ENCODE measurements at places on chromosomes 7 and 10.

DNA sequence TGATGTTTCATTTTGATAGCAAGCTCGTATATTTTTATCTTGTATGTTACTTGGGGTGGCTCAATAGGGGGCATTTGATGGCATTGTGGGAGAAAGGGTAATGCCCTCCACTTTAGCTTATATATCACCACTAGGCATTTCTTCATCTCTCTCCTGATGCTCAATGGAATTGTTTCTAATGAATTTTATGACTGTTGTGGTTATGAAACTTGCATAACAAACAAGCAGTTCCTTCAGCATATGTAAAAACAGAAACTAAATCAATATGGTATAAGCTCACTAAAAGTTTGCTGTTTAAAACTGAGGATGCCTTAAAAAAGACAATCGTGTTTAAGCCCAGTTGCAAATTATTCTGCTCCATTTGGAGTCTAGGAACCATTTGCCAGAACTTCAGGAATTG lies 75.5 kb downstream of the CDK14 start:
- no peak for DNase-seq

DNA sequence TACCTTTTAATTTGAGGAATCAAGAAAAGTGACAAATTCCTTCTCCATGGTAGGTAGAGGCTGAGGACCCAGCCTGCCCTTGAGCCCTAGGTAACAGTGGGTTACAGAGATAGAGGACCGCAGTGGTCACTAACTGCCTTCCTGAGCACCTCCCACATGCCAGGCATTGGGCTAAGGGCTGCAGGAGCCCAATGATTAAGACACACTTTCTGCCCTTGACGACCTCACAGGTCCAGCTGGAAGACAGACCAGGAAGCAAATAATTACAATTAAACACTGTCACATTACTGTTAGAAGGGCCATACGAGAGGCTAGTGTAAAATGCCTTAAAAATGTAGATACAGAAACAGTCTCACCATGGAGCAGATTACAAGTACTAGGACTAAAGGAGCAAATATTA lies 156.8 kb upstream of the NFE2L3 start:
- no peak for DNase-seq

DNA sequence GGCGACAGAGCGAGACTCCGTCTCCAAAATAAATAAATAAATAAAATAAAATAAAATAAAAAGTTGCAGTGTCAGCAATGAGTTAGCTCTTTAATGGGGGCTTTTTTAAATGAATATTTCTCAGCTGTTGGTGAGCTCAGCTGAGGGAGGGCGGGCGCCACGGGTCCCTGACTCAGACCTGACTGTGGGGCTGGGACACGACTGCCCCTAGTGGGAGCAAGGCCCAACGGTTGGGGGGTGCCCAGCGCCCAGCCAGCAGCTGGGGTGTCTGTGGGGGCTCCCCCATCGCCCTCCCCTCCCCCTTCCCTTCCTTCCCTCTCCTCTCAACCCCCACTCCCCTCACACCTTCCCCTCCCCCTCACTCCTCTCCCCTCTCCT lies 46.6 kb downstream of the PWWP2B start:
- peak; percentile 61 for DNase-seq

DNA sequence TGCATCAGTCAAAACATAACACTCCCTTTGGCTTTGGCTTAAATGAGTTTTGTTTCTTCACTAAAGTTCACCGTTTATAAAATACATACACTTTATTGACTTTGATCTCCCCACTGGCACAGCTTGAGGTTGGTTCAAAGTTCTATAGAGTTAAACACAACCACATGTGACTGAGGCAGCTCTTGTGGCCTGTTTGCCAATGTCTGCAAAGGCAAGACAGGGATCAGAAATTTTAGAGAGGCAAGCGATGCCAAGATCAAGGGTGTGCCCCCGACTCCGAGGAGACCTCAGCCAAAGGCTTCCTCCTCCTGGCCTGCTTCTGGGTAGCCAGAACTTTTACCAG lies 129.8 kb upstream of the JCAD start:
- DNase-seq = no peak

DNA sequence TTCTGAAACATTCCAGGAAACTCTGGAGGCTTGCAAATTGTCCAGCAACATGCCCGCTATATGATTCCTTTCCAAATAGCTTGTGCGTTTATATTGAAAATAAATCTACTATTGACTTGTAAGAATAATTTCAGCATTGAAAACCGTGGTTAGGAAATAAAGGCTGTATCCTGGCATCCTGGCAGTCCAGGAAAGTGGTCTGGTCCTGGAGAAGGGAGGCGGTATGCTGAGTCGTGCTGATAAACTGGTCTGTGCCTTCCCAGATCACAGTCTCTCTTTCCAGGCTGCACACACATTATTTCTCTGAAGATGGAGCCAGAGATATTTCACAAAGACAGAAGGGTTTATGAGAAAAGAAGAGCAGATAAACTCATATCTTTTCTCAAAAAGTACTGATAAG lies 350.1 kb upstream of the COBL start:
- no peak for DNase-seq

- no peak for DNase-seq
Observed at GRCh38 chr7:157521752-157522151, 184.9 kb downstream of the DNAJB6 start.

DNA sequence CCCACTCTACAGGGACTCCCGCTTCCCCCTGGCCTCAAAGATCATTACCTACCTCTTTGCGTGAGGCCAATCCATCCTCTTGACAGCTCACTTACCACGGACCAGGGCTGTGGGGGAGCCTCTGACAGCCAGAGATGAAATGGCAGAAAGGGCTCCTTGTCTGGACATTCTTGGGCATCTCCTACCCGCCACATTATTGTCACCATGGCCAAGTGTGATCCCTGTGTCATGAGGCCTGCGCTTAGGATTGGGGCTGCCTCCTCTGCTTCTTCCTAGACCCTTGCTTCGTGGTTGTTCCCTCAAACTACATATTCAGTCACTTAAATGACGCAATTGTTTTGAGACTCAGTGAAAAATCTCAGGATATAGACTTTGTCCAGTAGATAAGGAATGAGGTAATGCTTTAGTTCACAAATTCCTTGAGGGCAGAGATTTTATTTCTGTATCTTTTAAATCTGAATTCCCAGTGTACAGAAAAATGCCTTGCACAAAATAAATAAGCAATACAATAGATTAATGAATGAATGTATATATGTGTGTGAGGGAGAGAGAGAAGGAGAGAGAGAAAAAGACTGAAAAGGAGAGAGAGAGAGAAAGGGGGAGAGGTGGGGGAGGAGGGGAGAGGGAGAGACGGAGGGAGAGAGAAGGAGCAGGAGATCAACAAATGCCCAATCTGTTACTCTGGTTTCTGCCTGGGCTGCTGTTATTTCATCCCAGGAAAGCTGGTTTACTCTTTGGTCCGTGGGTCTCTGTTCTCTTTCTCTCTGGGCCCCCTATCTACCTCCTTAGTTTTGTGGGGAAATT lies 159.0 kb downstream of the PLXNA4 start:
- DNase-seq = no peak

- no peak for DNase-seq
Observed at GRCh38 chr10:71125749-71126107, 86.6 kb upstream of the UNC5B start.

GRCh38 chr7:137169282-137169698 lies 174.2 kb downstream of the PTN start:
- peak; percentile 61 for DNase-seq

GRCh38 chr10:122308417-122309141 lies 37.5 kb downstream of the BTBD16 start:
- peak; percentile 17 for DNase-seq

- DNase-seq = no peak
Observed at GRCh38 chr10:124701435-124701834, 42.7 kb downstream of the FAM53B start.

GRCh38 chr10:118978316-118978997 lies 51.1 kb upstream of the NANOS1 start:
- DNase-seq = no peak

- DNase-seq = peak; percentile 92
Observed at GRCh38 chr7:23333671-23334246, 34.6 kb downstream of the MALSU1 start.

- peak; percentile 43 for DNase-seq
Observed at GRCh38 chr10:18164748-18165361, 24.6 kb downstream of the CACNB2 start.

- DNase-seq = no peak
Observed at GRCh38 chr7:96770758-96771157, 61.1 kb upstream of the SEM1 start.

All from Daoy (cell line).